ENCODE measurements at places on chromosomes 6 and 20.

DNA sequence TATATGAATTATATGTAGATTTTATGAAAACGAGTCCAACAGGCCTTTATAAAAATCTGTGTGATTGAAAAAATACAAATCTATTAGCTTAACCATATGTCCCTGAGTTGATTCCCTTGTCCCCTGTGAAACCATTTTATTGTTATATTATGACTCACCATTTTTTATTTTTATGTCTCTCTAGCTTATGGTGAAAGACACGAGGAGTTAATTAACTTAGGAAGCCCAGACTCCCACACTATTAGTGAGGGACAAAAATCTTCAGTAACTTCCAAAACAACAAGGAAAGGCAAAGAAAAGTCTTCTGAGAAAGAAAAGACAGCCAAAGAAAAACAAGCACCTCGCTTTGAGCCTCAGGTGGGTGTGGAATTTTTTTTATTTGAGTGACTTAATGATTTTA is 183.1 kb downstream of the ADGB start:
- no peak for DNase-seq

GRCh38 chr6:3308106-3308505 is 49.4 kb downstream of the PSMG4 start:
- no peak for DNase-seq

DNA sequence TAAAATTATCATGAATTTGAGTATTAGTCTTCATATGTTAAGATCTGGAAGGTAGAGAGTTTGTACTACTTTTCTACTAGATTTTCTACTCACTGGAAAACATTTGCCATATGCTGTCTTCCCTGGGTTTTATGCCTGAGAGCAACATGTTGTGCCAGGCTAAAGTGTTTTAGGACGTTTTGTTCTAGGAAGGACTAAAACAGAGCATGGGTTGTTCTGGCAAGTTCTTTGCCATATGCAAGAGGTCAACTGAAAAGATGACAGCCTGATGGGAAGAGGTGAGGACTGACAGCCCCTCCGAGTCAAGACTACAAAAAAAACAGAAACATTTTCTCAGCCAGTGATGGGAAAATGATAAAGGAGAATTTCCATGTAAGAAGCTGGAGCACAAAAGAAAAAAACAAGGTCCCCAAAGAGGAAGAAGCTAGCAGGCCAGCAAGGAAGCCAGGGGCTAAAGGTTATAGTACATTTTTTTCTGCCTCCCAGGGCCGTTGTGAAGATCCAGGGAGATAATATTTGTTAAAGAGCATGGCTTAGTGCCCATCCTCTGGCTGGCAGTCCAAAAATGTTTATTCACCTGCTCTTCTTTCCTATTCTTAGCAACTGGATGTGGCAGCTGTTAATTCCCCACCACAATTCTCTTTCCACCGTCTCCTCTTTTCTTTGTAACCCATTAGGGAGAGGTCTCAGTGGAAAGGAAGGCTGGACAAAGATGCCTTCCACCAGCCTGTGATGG is 7.8 kb downstream of the SCGN start:
- no peak for DNase-seq

DNA sequence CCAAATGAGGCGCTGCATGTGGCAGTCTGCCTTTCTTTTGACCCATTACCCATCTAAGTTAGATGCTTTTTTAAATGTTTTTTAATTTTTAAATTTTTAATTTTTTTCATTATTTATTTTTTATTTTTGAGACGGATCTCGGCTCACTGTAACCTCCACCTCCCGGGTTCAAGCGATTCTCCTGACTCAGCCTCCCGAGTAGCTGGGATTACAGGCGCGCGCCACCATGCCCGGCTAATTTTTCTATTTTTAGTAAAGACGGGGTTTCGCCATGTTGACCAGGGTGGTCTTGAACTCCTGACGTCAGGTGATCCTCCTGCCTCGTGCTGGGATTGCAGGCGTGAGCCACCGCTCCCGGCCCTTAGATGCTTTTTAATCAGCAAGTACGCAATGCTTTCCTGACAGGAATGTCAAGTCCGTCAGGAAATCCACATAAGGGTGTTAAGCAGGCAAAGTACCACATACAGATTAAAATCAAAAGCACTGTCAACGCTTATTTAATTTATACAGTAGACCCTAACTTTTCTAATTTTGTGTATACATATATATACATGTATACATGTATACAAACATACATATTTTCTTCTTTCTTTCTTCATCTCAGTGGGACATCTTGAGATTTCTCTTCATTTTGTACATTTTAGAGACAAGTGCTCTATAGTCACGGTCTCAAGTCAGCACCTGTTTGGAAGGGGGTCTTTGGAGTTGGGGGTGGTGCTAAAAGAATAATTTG is 995 bp upstream of the GSTA4 start:
- DNase-seq: peak; percentile 85

GRCh38 chr6:125584468-125584939 is 164.9 kb upstream of the HEY2 start:
- DNase-seq: no peak

DNA sequence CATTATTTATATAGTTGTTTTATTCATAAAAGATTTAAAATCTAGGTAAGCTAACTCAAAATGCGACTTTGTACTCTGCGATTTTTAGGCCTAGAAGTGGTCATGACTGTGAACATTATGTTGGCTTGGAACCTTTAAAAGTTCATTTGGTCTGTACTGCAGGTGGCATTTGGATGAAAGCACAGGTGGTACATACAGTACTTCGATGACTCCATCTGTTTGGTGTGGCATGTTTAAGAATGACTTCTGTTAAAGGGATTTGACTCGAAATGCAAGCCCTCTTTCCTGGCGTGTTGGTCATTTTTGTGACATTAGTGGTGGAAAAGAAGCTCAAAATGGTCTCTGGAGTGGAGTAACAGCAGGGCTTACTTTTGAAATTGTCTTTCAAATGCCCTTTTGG is 118.1 kb downstream of the UST start:
- DNase-seq: no peak

DNA sequence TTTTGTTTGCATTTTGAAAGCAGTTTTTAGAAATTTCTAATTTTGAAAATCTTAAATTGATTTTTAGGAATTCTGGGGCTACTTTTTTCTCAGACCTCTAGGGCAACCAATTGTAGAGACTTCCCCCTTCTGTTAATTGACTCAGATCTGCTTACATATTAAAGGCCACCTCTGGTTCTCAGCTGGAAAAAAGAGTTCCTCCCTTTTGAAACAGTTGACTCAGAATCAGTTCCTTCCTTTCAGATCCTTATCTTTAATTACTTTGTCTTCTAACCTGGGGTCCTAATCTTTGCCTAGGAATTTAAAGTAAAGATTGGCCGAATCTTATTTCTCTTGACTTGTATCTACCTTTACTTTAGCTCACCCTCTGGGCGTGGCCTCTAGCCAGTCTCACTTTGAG is 146.8 kb downstream of the LAMA2 start:
- no peak for DNase-seq

DNA sequence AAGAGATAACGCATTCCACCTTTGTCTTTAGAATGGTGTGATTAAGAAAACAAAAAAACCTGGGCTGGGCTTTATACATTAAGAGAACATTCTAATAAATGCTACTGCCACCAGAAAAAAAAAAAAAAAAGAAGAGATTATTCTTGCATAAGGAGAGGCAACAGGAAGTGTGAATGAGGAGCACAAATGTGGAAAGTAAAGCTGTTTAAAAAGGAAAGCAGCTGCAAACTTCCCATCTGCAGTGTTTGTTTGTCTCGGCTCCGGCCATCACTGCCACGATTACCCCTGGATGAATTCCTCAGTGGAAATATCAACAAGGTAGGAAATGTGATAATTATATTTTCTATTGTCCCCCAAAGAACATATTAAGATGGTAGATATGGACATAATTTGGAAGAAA is 223.9 kb downstream of the PHF3 start:
- DNase-seq: no peak
